ENCODE measurements at places on chromosomes 3 and 15.
A peak's percentile ranks its signal among the peaks of the same experiment; 100 is the strongest.

GRCh38 chr15:99121691-99122410, 17.0 kb downstream of the SYNM start:
- no peak for DNase-seq

- DNase-seq = no peak
These were observed 9.7 kb upstream of the LARP6 start for GRCh38 chr15:70863450-70864218.

DNA sequence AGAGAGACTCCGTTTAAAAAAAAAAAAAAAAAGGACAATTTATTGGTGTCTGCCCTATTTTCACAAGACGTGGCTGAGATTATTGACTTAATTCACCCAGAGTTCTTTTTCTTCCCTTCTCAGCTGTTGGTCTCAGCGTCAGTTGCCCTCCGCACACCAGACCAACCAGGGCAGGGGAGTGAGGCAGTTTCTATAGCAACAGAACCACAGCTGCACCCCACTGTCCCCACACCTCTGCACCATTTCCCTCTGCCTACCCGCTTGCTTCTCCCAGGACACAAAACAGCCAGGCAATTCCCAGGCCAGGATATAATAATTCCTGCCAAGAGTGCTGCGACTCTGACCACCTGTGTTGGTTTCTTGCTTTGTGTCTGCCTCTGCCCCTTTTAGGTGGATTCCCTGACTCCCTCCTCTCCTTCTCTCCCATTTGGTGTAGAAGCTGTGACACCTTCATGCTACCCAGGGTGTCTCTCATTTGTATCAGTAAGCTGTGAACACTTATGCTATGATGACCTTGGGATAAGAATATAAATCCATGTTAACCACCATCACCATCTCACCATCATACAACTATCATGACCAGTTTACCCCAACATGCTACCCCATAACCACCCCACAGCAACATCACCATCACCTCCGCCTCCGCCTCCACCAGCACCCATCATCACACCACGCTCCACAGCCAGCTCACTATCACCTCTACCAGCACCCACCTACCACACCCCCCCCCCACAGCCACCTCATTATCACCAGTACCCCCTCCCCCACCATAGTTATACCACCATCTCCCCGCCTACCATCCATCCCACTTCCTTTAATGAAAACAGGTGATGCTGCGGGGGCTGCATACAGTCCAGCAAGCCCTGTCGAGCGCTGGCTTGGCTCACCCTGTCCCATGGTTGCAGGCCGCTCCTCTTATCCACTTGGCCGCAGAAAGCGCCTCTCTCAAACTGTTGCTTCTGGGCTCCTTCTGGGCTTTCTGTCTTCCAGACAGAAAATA, 589 bp downstream of the EPB42 start:
- DNase-seq = no peak

GRCh38 chr3:15148614-15149013, 49.7 kb upstream of the RBSN start:
- no peak for DNase-seq

DNA sequence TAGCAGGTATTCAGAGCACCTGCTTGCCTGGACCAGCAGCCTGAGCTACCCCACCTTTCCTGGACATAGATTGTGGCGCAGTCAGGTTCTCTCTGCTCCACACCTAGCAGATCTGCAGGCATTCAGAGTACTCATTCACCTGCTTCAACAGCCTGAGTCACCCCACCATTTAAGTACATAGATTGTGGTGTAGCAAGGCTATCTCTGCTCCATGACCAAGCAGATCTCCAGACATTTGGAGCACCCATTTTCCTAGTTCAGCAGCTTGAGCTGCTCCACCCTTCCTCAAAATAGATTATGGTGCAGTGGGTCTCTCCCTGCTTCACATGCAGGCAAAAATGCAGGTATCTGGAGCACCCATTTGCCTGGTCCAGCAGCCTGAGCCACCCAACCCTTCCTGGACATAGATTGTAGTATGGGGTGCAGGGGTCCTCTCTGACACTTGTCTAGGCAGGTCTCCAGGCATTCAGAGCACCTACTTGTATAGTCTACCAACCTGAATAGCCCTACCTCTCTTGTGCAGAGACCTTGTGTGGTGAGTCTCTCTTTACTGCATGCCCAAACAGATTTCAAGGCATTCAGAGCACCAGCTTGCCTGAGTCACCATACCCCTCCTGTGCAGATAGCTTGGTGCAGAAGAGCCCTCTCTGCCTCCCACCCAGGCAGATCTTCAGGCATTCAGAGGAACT, 466.0 kb upstream of the THBS1 start:
- no peak for DNase-seq

GRCh38 chr3:194357681-194358080, 6.6 kb upstream of the CPN2 start:
- no peak for DNase-seq

GRCh38 chr3:53226841-53227407, 28.9 kb downstream of the TKT start:
- no peak for DNase-seq

GRCh38 chr3:195524171-195524896, 18.8 kb downstream of the PPP1R2 start:
- DNase-seq = no peak

DNA sequence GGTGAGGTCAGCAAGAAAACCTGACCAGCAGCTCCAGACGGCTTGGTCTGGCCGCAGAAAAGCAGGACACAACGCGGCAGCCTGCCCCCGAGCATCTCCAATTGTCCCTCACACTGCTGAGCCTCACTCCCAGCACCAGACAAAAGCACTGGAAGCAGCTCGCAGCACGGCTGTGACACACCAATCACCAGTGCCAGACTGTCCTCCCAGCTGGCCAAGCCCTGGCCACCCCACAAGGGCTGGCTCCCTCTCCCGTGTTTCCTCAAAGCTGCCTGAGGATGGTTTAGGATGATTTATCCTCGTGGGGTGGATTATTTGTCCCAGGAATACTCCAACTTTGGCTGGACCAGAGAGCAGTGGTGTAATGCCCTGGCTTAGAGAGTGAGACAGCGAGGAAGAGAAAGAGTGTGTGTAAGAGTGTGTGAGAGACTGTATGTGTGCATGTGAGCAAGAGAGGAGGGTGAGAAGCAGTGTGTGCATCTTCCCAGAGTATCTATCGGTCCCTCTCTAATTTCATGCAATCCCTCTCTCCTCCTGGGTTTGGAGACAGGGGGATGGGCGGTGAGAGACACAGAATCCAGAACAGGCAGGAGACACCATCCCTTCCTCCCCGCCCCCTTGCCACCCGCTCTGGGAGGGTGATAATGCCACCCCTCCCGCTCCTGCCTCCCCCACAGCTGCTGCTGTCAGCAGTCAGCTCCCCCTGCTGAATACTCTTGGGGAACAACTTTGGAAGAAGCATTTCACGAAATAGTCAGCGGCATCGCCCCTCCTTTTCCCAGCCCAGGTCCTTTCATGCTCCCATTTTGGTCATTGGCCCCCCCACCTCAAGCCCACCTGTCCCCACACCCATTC, 34.2 kb downstream of the SEMA5B start:
- no peak for DNase-seq

DNA sequence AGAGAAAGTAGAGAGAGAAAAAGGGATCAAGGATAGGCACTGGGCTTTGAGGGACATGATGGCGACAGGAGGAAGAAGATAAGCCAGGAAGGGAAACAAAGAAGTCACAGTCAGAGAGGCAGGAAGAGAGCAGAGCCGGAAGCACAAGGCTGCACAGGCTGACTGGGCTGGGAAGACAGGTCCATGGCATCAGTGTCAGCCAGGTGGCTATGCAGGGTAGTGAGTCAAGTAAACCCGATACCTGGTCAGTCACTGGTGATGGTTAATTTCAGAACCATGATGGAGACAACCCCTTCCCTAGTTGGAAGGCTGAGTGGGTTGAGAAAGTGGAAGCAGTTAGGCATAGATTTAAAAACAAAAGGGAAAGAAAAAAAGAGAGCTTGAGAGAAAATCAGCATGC, 203.8 kb downstream of the EPHB1 start:
- DNase-seq = no peak

- DNase-seq = peak; percentile 59
These were observed 1.2 kb downstream of the TWF2 start for GRCh38 chr3:52237657-52238172.

GRCh38 chr15:65286704-65287519, at the start of gene PARP16:
Gene PARP16, minus strand, starts transcription at chr15:65286883. Its CDS starts 457 bp downstream, at chr15:65286426.
- DNase-seq = no peak

- DNase-seq = no peak
These were observed 9.4 kb upstream of the MGLL start for GRCh38 chr3:127831723-127832172.

DNA sequence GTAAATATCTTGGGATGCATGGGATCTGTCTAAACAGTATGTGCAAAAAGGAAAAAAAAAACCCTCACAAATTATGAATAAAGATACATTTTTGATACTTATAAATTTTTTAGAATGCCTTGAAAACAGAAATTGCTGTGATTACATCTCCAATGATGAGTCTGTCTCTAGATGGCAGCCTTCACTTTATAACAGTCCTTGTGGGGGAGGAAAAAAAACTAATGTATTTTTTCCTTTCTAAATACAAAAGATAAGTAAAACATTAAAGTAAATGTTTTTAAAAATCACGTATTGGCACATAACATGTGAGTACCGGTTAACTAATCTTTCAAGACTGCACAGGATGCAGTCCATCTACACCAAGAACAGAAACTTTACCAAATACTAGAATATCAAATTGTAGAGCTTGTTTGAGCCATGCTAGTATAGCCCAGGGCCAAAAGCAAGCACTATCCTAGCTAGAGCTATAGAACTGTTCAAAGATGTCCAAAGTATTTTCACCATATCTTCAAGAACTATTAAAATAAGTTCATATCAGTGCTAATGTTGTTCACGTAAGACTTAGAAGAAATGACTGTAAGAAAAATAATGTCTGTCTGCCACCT, 206.4 kb downstream of the STAG1 start:
- no peak for DNase-seq

DNA sequence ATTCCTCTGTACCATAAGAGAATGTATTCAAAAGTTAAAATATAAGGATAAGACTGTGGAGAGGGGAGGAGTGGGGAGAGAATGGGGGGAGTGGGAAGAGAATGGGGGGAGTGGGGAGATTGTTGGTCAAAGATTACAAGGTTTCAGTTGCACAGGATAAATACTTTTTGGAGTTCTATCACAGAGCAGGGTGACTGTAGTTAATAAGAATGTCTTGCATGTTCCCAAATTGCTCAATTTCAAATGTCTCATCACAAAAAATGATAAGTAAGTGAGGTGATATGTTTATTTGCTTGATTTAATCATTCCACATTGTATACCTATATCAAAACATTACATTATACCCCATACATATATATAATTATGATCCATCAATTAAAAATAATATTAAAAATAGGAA, 23.0 kb upstream of the MEF2A start:
- DNase-seq = no peak

- no peak for DNase-seq
These were observed 229.9 kb downstream of the THRB start for GRCh38 chr3:24264748-24265158.

- DNase-seq = no peak
These were observed 959 bp upstream of the RASA2 start for GRCh38 chr3:141485641-141486495.

GRCh38 chr3:141383555-141384129, 15.3 kb downstream of the ZBTB38 start:
- DNase-seq = no peak

DNA sequence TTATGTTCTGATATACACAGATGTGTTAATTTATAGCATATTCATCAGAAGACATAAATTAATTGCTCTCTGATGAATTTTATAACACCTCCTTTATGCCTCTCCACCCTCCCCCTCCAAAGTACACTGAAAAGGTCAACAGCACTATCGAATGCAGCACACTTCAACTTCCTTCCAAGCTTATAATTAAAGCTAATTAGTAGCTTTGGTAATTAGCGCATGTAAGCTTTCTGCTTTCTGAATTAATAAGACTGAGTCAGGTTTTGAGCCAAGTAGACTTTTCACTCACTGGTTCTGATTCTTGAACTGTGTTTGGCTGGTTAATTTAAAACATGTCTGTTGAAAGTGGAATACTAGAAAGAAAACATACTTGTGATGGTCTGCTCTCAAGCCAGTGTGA, 760.8 kb upstream of the CFAP20DC start:
- no peak for DNase-seq

DNA sequence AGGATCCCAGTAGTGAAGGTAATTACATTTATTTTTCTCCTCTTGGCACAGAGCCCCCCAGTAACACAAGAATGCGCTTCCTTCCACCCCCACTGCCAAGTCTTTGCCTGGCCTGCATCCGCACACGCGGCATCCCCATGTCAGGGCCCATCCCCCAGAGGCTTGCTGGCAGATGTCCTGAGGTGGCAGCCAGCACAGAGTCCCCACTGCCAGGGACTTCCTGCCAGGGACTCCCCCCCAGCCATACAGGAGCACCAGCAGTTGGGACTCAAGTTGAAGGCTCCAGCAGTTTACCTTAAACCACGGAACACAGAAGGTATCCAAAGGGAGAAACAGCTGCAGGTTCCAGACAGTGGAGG, 41.0 kb downstream of the MEGF11 start:
- no peak for DNase-seq

DNA sequence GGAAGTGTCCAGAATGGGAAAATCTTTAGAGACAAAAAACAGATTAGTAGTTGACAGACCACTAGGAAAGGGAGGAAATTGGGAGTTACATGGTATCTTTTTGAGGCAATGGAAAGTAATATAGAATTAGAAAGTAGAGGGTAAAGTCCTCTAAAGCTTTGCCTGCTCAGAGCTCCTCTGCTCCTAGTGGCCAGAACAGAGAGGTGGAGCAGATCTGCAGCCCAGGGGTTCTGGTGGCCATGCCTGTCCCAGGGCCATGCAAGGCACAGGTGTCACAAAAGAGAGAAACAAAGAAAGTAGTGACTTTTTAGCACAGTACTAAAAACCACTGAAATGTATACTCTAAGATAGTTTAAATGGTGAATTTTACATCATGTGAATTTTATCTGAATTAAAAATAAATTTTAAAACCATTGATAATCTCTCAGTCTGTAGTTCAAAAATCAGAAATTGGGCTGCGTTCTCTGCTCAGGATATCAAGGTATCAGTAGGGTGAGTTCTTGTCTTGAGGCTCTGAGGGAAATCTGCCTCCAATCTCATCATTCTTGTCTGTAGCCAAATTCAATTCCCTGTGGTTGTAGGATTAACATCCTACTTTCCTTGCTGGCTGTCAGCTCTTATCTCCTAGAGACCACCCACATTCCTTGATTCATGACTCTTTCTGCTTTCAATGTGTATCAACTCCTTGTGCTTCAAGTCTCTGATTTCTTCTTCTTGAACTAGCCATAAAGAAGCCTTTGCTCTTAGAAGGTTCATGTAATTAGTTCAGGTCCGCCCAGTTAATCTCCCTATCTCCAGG, 23.6 kb downstream of the PYGO1 start:
- DNase-seq = no peak
